ENCODE measurements at places on chromosomes 1 and 21.

DNA sequence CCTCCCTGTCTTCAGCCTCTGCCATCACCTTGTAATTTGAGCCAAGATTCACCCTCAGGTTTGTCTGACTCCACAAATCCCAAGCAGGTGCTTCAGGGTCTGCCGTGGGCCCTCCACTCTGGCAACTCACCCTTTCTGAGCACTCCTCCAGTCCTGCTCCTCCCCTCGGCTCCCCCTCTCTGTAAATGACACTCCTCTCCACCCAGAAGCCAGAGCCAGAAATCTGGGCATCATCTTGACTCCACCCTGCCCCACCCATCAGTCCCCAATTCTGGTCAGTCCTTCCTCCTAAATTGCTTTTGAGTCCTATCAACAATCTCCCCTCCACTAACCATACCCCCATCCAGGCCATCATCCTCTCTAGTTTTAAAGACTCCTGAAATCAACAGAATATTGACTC is 40.5 kb downstream of the RCSD1 start:
- DNase-seq: no peak

GRCh38 chr21:27023186-27023585 is 56.3 kb upstream of the ADAMTS5 start:
- DNase-seq: no peak

- DNase-seq: no peak
These were observed 424.0 kb downstream of the LTN1 start for GRCh38 chr21:28568692-28569091.

GRCh38 chr1:234109840-234110239 is 205.4 kb downstream of the SLC35F3 start:
- DNase-seq: no peak

- DNase-seq: no peak
These were observed 47.5 kb downstream of the AGPAT3 start for GRCh38 chr21:43912500-43912899.

- DNase-seq: no peak
These were observed 4.6 kb upstream of the NKAIN1 start for GRCh38 chr1:31244326-31244725.

DNA sequence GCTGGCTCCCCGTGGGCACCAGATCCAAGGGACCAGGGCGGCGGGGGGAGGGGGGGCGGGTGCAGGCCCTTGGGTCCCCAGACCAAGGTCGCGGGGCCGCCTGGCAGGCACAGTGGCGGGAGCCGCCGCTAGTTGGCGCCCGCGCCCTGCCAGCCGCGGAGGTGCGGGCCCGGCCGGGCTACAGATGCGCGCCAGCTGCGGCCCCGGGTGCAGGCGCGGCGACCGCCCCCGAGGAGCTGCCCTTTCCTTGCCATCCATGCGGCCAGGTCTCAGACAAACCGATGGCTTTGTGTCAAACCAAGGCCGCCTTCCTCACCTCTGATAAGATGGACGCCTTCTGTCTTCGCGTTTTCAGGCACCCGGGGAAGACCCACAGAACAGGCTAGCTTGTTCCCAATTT is 2.2 kb upstream of the RUNX3 start:
- peak; percentile 18 for DNase-seq

- DNase-seq: peak; percentile 74
These were observed 7.5 kb downstream of the MPL start for GRCh38 chr1:43345120-43345519.

DNA sequence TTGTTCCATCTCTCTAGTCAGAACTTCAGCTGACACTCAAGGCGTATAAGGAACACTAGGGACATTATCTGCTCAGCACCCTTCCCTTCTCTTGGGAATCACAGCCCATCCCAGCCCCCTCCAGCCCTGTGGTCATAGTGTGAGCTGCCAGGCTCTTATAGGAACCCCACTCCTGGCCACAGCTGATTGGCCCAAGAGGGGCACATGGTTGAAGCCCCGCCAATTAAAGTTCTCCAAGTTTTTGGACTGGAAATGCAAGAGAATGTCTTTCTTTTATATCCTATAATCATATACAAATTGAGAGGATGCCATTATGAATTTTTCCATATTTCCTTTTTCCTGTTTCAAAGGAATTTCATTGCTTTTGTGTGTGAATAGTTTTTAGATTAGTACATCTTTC is 40.7 kb downstream of the FOXO6 start:
- no peak for DNase-seq

- no peak for DNase-seq
These were observed 23.6 kb downstream of the GADD45A start for GRCh38 chr1:67708606-67709005.

- DNase-seq: no peak
These were observed 20.7 kb upstream of the PEF1 start for GRCh38 chr1:31665234-31665878.

GRCh38 chr1:36339215-36339614 is 15.8 kb upstream of the EVA1B start:
- no peak for DNase-seq

GRCh38 chr1:176919386-176920378 is 244.8 kb downstream of the ASTN1 start:
- no peak for DNase-seq

GRCh38 chr1:26780344-26780957 is 7.3 kb upstream of the PIGV start:
- DNase-seq: no peak

DNA sequence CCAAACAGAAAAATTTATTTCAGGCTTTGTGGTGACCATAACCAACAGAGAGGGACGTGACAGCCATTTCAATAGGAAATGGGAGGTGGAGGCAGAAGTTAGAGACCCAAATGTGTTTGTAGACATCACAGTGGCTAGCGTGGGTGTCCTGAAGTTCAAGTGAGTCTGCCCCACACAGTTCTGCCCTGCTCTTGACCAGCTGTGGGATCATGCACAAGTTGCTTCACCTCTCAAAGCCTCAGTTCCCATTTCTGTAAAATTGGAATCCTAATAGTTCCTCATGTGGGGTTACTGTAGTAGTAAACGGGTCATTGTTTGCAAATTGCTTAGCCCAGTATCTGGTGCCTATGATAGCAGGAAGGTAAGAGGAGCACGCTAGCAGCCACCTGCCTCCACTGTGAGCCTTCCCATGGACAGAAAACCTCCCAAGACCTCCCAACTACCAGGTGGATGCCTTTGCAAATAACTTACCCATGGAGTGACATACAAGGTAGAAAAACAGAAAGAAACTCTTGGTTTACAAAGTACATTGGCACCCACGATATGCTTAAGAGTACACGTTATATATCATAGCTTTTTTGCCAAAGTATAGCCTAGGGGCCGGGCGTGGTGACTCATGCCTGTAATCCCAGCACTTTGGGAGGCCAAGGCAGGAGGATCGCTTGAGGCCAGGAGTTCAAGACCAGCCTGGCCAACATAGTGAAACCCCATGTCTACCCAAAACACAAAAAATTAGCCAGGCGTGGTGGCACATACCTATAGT is 29.1 kb downstream of the FHAD1 start:
- DNase-seq: no peak

DNA sequence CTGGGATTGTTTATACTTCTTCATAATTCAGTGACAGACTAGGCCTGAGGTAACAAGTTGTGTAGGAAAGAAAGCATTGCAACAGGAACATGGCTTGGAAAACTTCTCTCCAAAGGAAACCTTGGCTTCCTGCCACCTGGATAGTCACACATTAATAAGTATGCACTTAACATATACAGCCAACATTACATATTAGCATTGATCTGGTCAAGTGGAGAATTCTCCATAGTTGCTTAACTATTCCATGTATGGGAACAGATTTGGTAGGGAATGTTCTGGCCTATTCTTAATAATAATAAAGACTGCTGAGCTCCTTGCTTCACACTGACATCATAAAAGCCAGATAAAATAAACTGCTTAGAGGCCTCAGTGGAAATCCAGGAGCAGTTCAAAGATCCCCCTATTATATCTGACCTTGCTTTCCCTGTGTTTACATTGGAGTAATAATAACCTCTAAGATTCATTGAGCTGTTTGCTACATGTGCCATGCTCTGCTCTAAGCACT is 27.2 kb upstream of the NFIA start:
- no peak for DNase-seq

- DNase-seq: no peak
These were observed 1.9 kb upstream of the IPO13 start for GRCh38 chr1:43944860-43945259.

GRCh38 chr1:67170751-67171573 is 4.7 kb downstream of the IL23R start:
- DNase-seq: no peak

DNA sequence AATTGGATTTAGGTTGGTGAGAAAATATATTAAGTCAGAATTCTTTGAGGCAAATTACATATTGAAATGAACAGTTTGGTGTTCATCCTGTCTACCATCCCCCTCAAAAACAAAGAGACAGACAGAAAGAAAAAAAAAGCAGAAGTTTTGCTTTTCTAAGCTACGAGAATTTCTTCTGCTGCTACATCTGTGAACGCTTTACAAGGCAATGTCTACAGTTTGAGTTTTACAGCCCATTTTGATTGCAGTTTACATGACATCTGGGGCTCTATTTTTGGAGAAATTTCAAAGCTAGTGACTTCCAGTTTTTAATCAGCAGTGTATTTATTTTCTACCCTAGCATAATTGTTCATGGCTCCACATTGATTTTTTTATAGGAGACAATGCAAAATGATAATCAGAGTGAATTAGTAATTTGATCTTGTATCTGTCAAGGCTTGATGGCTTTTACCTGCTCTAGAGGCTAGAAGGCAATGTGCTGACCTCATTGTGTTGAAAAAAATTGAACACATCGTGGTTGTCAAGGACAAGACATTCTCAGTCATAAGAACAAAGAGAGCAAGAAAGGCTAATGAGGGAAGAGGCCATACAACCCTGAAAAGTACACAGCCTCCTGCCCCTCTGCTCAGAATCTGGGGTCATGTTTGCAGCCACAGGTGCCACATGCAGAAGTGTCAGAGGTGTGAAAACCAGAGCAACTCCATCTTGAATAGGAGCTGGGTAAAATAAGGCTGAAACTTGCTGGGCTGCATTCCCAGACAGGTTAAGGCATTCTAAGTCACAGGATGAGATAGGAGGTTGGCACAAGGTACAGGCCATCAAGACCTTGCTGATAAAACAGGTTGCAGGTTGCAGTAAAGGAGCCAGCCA is 201.0 kb upstream of the CAMK1G start:
- no peak for DNase-seq

DNA sequence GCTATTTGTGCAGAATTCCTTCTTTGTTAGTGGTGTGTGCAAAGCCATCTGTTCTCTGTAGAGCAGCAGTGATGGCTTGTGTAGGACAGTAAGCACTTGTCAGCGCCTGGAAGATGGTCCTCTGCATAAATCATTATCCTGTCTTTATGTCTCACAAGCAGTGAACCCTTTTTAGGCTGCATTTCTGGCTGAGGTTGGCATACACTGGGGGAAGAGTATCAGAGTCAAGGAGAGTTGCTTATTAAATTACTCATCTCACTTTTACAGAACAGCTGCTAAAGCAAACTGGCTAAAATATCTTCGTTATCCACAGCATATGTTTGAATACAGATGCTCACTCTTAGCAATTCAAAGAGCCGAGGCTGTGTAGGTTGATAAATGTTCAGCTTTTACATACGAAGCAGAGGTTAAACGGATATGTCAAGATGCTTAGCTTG is 54.6 kb upstream of the NCAM2 start:
- no peak for DNase-seq

DNA sequence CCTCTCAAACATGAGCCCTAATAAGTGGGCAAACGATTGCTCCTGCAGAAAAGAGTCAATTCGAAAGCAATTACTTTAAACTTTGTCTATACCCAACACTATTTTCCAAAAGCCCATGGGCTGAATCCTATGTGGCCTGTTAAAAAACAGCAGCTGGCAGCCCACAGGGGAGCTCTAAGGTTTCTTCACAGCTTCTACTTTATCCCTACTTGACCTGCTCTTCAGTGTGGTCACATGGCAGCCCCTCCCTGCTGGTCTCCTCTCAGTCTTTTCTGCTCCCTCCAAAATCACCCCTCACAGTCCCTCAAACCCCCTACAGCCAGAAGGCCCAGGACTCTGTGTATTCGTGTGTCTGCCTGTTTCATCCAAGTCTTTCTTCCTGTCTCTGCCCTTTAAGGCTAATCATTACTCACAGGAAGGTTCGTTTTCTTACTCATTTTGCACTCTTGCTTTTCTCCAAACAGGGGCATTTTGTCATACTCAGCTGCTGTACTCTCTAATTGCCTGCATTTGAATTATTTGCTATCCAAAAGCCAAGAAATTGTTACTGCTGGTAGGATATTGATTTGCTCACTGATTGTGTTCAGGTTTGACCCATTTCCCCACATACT is 62.4 kb upstream of the FAM3B start:
- no peak for DNase-seq

- DNase-seq: no peak
These were observed 484.3 kb downstream of the LMO4 start for GRCh38 chr1:87812871-87813577.

GRCh38 chr21:43894206-43894577 is 29.2 kb downstream of the AGPAT3 start:
- DNase-seq: no peak

- DNase-seq: no peak
These were observed 30.2 kb downstream of the NDC1 start for GRCh38 chr1:53807916-53808315.

DNA sequence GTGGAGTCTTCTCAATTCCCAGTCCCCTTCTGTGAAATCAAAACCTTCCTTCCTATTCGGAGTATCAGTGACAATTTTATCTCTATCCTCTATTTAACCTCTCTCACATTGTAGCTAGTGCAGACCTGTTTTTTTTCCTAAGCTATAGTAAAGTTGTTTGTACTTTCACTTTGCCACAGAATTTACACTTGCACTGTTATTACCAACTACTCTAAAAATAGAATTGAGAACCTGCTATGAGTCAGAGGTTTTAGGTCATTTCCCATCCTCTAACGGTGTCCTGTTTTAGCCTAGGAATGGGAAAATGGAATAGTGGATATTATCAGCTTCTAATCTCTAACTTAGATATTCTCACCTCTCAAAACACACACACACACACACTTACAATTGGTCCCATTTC is 862.7 kb downstream of the NCAM2 start:
- no peak for DNase-seq

DNA sequence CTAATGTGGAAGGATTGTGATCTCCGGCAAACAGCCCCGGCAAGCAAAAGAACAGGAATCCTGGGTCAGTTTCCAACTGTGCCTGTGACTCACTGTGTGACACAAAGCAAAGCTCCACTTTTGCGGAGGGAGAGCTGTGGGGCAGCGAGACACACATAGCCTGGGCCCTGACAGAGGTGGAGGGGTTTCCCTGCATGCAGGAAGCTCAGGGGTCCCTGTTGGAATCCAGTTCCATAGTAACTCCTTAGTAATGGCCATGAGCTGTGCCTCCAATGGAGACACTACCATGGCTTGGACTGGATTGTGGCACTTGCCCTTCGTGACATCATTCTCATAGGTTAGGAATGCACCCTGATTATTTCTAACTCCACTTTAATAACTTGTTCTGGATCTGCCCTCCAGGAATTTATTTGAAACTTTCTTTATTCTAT is 47.0 kb upstream of the ATF3 start:
- no peak for DNase-seq

GRCh38 chr1:53733975-53734649 is 4.9 kb downstream of the GLIS1 start:
- no peak for DNase-seq

DNA sequence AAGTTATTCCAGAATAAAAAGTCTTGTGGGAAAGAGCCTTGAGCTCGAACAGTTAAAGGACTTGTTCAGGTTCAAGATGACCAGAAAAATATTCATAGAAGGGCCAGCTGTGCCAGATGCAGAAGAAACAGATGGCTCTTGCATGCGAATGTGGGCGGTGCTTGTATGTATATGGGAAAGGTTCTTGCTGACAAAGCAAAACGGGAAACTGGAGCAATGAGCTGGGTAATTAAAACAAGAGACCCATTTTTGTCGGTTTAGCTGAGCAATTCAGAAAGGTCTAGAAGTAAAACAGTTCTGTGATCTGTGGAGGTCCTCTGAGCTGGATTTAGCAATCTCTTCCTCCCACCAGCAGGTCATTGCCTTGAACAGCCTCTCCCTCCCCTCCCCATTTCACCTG is 107.2 kb upstream of the MARK1 start:
- DNase-seq: no peak
